Activated CD8-positive, alpha-beta memory T cell treated with anti-CD3 and anti-CD28 coated beads for 1 hour (primary cell): ENCODE measurements at places on chromosomes 7 and 10.
A peak's percentile ranks its signal among the peaks of the same experiment; 100 is the strongest.

DNA sequence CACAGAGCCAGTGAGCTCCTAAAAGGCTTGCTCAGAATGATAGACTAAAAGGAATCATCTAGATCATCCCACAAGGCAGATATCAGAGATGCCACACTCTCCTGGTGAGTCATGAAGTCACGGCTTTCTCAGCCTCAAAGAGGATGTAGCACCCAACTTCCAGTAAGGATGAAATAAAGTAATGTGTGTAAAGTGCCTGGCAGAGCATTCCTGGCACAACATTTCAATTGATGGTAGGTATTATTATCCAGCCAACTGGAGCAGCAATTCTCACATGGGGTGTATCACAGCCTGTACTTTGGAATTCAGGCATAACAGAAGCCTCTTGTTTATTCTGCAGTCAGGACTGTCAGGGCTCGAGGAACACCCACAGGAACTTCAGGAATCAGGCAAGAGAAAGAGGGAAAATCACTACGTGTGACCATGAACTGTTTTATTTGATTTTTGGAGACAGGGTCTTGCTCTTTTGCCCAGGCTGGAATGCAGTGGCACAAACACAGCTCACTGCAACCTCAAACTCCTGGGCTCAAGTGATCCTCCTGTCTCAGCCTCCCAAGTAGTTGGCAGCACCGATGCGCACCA is 5.3 kb upstream of the NAT16 start:
- DNase-seq: no peak

- DNase-seq: no peak
Measured at GRCh38 chr10:4790045-4790444, 36.0 kb upstream of the AKR1E2 start.

- no peak for DNase-seq
Measured at GRCh38 chr7:26965724-26966123, 101.3 kb upstream of the SKAP2 start.

GRCh38 chr10:69179089-69179742 is 818 bp upstream of the SUPV3L1 start:
- peak; percentile 34 for DNase-seq

DNA sequence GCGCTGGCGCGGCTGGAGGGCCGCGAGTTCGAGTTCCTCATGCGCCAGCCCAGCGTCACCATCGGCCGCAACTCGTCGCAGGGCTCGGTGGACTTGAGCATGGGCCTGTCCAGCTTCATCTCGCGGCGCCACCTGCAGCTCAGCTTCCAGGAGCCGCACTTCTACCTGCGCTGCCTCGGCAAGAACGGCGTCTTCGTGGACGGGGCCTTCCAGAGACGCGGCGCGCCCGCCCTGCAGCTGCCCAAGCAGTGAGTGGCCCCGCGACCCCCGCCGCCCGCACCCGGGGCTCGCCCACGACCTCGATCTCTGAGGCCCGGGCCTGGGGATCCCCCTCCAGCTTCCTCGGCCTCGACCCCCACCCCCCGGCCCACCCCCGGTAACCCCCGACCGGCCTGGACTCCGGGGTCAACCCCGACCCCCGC is 537 bp downstream of the FOXK1 start:
- peak; percentile 11 for DNase-seq

- no peak for DNase-seq
Measured at GRCh38 chr7:123643495-123644441, 11.9 kb upstream of the LMOD2 start.

- no peak for DNase-seq
Measured at GRCh38 chr7:2306688-2307087, 7.6 kb downstream of the SNX8 start.

DNA sequence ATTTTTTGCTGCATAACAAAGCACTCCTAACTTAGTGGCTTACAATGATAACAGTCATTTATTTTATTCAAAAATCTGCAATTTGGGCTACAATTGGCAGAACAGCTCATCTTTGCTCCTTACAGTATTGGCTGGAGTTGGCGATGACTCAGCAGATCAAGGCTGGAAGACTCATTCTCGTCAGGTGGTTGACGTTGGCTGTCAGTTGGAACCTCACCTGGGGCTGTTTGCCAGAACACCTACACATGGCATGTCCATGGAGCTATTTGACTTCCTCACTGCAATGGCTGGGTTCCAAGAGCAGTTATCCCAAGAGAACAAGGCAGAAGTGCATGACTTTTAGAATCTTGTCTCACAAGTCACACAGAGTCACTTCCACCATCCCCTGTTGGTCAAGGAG is 75.1 kb downstream of the NOD1 start:
- DNase-seq: no peak
